ENCODE measurements at places on chromosomes 12 and 14.

DNA sequence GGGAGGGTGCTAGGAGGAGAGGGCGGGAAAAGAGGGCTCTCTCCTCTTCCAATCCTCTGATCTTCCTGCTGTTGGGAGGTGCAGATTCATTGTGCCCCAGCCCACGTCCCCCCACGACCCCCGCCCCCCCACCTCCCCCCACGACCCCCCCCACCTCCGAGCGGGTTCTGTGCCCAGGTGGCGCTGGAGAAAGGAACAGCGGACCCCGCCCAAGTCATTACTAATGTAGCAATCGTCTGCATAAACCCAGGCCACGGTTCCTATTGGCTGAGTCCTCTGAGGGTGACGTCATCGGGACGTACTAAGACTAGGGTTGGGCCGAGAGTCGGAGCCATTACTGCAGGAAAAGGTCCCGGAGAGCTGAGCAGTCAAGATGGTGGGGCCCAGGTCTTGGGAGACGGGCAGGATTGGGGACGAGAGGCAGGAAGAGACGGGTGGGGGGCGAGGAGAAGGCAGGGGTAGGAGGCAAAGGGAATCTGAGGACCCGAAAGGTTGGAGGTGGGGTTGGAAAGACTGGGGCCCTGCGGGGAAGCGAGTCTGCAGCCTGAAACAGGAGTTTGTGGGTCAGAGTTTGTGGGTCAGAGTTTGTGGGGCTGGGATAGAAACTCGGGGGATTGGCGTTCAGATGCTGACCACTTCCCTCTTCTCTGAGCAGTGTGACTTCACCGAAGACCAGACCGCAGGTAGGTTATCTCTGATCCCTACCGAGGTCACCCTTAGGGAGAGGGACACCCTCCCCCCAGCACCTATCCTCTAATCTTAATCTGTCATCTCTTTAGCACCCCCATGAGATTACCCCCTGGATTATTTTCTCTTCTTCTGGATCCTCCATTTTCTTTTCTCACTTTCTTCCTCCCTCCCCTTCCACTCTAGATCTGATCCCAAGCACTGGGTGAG, at the start of gene MYL6:
MYL6 (plus strand) TSS at position 331 of the 897 bp plus-strand sequence; CDS start at position 374, 43 bp downstream.
- DNase-seq: peak; percentile 98

DNA sequence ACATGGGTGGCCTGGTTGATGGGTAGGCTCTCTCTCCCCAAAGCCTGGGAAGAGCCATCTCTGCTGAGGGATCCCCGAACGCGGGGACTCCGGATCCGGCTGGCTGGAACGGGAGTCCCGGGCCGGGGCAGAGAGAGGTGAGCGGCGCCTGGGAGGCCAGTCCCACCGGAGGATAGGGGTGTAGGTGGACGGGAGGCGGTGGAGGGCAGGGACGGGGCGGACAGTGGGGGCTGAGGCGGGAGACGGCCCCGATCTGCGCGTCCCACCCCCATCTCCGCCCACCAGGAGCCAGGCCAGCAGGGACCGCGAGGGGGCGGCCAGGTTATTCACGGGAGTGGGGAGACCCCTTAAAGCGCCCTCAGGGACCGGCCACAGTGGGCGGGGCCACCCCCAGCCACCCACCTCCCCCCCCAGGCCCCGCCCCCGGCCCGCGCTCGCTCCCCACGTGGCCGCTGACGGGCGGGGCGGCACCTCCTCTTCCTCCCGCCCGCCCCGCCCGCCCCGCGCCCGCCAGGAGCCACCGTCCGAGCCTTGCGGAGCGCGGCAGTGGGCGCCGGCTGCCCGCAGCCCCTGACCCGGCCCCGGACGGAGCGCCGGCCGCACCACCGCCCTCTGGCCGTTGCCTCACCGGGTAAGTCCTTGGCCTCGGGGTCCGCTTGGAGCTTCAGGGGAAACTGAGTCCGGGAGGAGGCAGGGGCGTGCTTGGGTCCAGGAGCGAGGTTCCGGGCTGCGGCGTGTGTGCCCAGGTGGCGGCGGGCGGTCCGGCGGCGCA, at the start of gene INF2:
INF2 (plus strand) TSS at position 510 of the 772 bp plus-strand sequence. CDS start 11,748 bp downstream, outside the sequence.
- DNase-seq: peak; percentile 42

GRCh38 chr12:1213618-1214205, 222.7 kb downstream of the ERC1 start:
- no peak for DNase-seq

GRCh38 chr12:128240745-128241144, 26.2 kb upstream of the TMEM132C start:
- DNase-seq: no peak

GRCh38 chr12:116436561-116437249, 122.5 kb upstream of the MAP1LC3B2 start:
- DNase-seq: no peak

Measured in NCI-H1436 (cell line).